Posterior cingulate gyrus (tissue), 11 donors: ENCODE measurements at places on chromosomes 2 and 18.

GRCh38 chr2:48110492-48110891 lies 204.2 kb upstream of the FBXO11 start:
- no peak for DNase-seq

GRCh38 chr2:96093528-96093927 lies 22.8 kb downstream of the ADRA2B start:
- DNase-seq: no peak

DNA sequence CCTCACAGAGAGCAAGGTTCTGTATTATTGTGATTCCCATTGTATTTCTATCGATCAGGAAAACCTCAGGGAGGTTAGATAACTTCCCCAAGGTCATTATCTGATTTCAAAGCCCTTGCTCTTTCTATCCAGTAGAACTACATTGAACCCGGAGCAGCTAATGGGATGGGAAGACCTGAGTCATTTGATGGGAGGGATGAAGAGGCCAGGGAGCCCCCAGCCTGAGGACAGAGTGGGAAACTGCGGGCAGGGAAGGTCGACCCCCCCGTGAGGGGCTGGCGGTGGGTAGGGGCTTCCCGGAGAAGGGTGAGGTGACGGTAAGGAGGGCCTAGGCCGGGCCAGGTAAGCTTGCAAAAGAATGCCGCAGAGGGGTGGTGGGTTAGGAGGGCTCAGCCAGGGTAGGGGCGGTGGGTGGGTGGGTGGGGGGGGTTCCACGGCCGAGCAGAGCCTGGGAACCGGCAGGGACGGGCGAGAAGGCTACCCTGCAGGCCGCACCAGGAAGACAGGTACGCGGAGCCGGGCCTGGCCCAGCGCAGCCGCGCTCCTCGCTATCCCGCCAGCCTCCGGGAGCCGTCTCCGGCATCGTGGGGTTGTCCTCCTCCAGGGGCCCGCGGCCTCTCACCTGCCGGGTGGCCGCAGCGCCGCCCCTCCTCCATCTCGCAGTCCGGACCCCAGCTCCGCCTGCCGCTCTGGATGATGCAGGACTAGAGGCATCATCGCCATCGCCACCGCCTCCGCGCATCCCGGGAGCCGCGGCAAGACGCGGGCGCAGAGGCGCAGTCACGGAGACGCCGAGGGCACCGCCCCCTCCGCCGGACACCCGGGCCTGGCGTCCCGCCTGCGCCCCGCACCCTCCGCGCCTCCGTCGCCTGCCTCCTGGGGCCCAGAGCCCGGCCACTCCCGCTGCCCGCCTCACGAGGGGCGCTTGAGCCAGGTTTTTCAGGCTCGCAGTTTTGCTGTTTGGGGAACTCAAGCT lies at the start of gene GPR75:
Gene GPR75, minus strand, starts transcription at position 762 of the 976 bp plus-strand sequence. CDS start 5,211 bp downstream, outside the sequence.
- peak; percentile 77 for DNase-seq

- no peak for DNase-seq
These were observed 35.1 kb upstream of the B4GALT6 start for GRCh38 chr18:31719363-31720006.

- DNase-seq: no peak
These were observed 16.3 kb downstream of the ABCB11 start for GRCh38 chr2:169014780-169015179.

GRCh38 chr2:186882511-186883071 lies 33.6 kb upstream of the ZSWIM2 start:
- no peak for DNase-seq
